ENCODE measurements at places on chromosomes 1 and 21.
A peak's percentile ranks its signal among the peaks of the same experiment; 100 is the strongest.

DNA sequence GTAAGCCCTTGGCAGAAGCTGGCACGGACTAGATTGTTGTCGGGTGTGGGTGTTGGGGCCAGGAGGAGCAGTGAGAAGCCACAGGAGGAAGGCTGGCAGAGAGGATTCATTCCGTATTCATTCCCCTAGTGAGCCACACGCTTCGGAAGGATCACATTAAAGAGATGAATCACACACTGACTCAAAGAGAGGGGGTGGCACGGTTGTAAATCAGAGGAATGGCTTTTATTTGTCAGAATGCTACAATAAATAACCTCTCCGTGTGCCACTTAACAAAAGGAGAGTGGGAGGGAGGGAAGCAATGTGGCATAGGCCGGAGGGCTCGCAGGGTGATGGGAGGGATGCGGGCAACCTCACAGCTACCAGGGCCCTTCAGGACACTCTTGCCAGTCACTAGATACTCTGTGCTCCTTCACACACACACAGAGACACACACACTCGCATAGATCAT lies 135.5 kb downstream of the HIVEP3 start:
- no peak for DNase-seq

- no peak for DNase-seq
Observed at GRCh38 chr21:42474043-42474831, 21.8 kb downstream of the RSPH1 start.

- peak; percentile 88 for DNase-seq
Observed at GRCh38 chr1:112955773-112956543, at the start of gene SLC16A1. TSS of gene SLC16A1 (minus strand) at chr1:112956196. CDS start at chr1:112929308, 26,888 bp downstream.

DNA sequence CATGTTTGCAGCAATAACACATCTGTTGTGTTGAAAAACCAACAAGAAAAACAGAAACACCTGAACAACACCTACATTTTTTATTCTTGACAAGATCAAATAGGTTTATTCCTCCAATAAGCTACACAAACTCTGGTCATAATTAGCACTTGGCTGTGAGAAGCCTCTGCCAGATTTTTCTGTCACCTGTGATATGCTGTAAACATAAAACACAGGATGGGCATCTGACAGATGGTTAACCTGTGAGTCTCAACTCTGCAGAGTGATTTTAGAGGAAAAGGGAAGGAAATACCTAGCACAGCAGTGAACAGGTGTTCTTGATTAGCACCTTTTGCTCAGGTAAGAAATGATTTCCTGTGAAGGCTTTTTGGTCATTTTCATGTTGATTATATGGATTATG lies 175.4 kb upstream of the COA6 start:
- DNase-seq, result no peak

GRCh38 chr1:189530162-189530561 lies 947.5 kb downstream of the BRINP3 start:
- no peak for DNase-seq

DNA sequence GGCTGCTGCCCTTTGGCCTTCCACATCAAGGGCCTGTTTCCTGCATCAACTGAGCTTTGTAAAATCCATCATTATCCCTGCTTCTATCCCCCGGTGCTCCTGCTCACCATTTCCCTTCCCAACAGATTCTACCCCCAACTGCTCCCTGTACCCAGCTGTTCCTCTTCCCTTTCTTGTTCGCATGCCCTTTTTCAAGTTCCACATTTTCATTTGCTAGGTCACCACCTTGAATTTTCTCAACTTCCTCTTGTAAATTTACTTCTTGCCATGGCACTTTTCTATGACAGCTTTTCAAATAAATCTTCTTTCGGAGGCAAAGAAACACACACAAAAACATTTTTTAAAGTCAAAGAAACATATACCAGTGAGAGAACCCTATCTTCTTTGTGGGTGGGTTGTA lies 330.5 kb upstream of the ADGRL2 start:
- DNase-seq, result no peak

- DNase-seq, result no peak
Observed at GRCh38 chr21:29540289-29540688, 241.6 kb downstream of the BACH1 start.

- peak; percentile 78 for DNase-seq
Observed at GRCh38 chr1:23528250-23528978, 2.6 kb downstream of the E2F2 start.

- no peak for DNase-seq
Observed at GRCh38 chr1:154768456-154769125, 101.5 kb downstream of the KCNN3 start.

- no peak for DNase-seq
Observed at GRCh38 chr1:67802565-67802964, 30.7 kb downstream of the GNG12 start.

DNA sequence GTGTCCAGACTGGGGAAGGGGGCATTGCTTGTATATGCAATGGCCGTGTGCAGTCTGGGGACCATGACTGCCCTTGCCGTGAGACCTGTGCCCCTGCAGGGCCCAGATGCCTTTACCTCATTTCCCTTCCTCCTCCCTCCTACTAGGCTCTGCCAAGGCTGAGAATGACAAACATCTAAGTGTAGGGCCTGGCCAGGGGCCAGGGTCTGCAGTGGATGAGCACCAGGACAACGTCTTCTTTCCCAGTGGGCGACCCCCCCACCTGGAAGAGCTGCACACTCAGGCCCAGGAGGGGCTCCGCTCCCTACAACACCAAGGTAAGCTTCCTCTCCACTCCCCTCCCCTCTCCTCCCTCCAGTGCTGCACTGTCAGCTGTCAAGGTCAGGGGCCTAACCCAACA lies 49.5 kb downstream of the YARS1 start:
- no peak for DNase-seq

- DNase-seq, result peak; percentile 29
Observed at GRCh38 chr1:101178688-101179491, 57.9 kb upstream of the S1PR1 start.

DNA sequence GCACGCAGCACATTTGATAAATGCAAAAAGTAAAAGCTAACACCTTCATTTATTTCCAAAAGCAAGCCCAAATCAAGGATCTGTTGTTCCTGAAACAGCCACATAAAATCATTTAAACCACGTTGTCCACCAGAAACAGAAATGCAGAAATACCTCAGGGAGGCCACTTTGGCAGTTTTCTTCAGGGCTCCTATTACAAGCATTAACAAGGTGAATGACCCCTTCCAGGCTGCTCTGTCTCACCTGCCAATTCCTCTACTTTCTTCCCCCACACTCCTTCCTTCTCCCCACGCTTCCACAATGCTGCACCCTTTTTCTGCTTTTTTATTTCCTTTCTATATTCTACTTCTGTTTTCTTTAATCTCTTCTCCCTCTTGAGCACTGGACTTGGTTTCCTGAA lies 55.0 kb upstream of the PTGFRN start:
- no peak for DNase-seq

DNA sequence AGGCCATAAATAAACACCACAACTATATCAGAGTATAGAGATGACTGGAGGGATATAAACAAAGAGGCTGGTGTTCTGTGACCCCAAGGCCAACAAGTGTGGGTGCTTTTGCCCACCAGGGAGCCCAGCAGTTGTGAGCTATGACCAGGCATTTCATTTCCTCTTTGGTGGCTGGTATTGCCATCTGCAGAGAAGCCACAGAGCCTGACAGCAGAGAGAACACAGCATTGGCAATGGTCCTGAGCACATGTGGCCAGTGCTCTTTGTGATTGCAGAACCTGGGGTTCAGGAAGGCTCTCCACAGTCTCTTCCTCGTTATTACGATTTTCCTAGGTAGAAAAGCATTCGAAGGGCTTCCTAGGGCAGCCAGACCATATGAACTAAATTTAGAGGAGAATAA lies 112.3 kb downstream of the TM2D1 start:
- DNase-seq, result no peak

- no peak for DNase-seq
Observed at GRCh38 chr1:114130213-114130612, 23.5 kb downstream of the SYT6 start.

GRCh38 chr21:16676391-16676790 lies 836.5 kb upstream of the CXADR start:
- DNase-seq, result no peak

DNA sequence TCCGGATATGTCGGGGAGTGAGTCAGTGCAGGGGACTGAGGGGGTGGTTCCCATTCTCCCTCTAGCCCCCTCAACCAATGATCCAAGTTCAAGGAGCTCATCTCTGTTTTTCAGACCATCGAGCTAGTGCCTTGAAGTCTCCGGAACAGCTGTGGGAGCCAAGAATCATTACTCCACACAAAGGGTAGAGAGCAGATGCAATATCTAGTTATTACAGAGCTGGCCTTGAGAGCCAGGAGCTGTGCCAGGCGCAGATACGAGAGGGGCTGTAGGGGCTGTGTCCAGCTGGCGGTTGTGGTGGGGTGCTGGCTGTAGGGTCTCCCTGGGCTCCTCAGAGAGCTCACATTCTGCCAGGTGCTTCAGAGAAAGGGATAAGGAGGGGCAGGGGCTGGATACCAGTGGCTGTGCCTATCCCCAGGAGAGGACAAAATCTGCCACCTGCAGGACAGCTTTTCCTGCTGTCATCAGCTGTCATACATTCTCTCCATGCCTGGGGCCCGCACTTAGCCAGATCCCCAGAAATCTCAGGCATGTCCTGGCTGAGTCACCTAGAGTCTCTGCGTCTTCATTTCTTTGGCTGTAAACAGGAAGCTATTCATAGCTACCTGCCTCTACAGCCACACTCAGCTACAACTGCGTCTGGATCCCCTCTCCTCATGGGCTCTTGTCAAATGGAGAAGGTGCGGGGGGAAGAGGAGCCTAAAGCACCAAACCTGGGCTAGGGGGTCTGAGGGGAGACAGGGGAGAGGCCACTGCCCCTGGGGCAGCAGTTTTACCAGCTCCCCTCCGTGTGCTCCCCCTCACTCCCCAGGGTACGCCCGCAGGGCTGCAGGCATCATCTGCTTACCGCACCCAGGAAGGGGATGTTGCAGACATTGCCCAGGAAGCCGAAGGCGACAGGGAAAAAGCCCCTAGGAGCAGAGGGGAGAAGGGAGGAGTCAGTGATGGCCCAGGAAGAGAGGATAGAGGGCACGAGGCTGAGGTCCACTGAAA lies 2.4 kb upstream of the KISS1 start:
- no peak for DNase-seq

GRCh38 chr1:12565966-12566352 lies 52.1 kb downstream of the DHRS3 start:
- no peak for DNase-seq

DNA sequence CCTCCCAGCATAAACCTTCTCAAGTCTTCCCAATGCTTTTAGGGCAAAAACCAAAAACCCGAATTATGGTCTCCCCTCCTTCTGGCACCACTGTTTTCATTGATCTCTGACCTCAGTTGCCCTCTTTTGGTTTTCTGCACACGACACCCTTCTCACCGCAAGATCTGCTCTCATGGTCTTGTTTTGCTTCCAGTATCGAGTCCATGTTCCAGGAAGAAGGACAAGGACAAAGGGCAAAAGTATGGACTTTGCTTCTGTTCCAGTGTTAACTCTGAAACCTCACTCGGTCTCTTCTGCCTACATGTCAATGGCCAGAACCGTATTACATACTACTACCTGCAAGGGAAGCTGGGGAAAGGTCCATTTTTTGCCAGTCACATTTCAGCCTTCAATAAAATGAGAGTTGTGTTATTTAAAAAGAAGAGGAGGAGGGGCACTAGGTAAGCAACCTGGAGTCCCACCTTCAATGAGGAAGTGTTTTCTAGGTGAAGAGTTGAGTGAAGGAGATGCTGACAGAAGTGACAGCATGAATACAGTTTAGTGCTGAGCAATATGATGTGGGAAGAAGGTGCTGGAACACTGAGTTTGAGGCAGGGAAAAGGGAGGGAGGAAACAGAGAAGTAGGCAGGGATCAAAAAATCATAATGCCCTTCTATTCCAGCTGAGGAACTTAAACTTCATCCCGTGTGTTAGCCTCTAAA lies 183.4 kb downstream of the FGGY start:
- no peak for DNase-seq

GRCh38 chr1:174659823-174660222 lies 212.1 kb downstream of the GPR52 start:
- DNase-seq, result no peak

DNA sequence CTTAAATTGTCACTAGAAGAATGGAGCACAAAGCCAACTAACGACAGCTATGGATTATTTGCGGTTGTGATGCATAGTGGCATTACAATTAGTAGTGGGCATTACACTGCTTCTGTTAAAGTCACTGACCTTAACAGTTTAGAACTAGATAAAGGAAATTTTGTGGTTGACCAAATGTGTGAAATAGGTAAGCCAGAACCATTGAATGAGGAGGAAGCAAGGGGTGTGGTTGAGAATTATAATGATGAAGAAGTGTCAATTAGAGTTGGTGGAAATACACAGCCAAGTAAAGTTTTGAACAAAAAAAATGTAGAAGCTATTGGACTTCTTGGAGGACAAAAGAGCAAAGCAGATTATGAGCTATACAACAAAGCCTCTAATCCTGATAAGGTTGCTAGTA lies 13.5 kb downstream of the USP1 start:
- DNase-seq, result no peak

GRCh38 chr1:150537732-150538684 lies 11.2 kb upstream of the ADAMTSL4 start:
- DNase-seq, result no peak

- no peak for DNase-seq
Observed at GRCh38 chr1:51654000-51654399, 37.1 kb downstream of the OSBPL9 start.

Data from activated T-helper 2 cell treated with anti-CD3 and anti-CD28 coated beads, Interferon-gamma antibody, Interleukin-2, Interleukin-4, amounts not matched to agents 10 μg/mL and 5 μg/mL and 100 μg/mL, durations not matched to agents 14 hours and 24 hours and 36 hours (primary cell).